CD4-positive, alpha-beta T cell treated with Interleukin-10 for 1 hour (primary cell): ENCODE measurements at places on chromosomes 2 and 18.
A peak's percentile ranks its signal among the peaks of the same experiment; 100 is the strongest.

DNA sequence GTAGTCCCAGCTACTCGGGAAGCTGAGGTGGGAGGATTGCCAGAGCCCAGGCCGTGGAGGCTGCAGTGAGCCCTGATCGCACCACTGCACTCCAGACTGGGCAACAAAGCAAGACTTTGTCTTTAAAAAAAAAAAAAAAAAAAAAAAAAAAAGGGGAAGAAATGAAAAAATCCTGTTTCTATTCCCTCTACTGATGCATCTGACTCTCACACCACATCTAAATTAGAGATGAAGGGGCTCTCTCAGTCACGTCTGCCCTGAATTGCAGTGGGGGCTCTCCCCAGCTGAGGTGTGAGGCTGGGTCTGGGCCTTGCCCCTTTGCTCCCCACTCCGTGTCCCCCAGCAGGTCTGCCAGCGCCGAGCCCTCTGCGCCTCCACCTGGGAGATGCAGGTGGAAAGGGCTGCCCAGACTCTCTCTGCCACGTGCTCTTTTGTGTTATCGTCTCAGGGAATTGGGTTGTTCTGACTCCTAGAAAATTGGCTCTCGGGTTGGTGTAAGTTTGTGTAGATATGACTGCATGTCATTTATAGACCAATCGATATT lies 30.2 kb downstream of the TRAPPC12 start:
- DNase-seq: no peak

GRCh38 chr2:109648041-109648527 lies 33.9 kb downstream of the SOWAHC start:
- no peak for DNase-seq

GRCh38 chr2:157304811-157305722 lies 20.6 kb downstream of the ERMN start:
- DNase-seq: no peak

DNA sequence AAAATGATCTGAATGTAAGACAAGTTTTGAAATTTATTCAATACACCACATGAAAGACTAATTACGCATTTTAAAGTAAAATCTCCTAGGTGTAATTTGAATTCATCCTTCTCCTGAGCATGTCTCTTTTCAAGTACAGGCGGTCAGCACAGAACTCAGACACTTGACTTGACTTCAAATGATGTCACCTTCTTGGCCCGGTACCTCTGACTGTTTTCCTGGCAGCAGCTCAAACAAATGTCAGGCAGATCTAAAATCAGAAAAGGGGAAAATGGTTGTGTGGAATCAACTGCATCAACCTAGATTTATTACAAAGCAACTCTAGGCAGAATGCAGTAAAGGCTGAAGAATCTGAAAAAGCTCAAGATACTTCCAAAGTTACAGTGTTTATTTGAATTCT lies 11.4 kb upstream of the PROKR1 start:
- no peak for DNase-seq

DNA sequence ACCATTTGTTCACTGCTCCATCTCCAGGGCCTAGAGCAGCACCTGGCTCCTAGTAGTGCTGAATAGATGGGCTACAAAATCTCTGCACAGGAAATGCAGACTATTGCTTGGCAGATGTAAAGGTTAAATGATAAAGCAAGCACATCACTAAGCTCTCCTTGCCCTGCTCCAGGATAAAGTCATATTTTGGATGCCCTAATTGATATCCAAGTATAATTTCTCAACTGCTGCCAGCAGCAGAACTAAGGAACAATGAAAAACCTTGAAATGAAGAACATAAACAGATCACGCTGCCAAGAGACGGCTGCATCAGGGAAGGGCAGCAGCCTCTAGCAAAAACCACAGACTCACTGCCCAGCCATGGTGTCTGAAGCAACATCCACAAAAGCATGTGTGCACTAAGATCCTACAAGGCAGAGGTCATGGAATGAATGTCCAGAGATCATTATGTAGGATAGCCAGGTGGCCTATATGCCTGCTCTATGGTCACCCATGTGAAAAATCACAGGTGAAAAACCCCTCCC lies 134.7 kb downstream of the TMEM163 start:
- no peak for DNase-seq

DNA sequence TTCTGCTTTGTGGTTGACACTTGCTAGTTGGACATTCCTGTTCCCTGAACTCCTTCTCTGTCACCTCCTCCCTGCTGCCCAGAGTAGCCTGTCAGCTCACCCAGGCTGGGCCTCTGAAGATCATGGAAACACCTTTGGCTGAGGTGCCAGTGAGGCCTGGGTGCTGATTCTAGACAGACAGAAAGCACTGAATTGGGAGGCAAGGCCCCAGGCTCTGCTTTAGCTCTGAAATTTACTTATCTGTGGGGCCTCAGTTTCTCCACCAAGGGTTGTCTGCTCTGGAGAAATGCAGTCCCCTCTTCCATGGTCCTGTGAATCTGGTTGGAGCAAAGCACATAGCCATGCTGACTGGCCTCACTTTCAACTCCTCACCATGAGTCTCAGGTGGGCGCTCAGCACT lies 104.6 kb upstream of the SIX3 start:
- DNase-seq: no peak

DNA sequence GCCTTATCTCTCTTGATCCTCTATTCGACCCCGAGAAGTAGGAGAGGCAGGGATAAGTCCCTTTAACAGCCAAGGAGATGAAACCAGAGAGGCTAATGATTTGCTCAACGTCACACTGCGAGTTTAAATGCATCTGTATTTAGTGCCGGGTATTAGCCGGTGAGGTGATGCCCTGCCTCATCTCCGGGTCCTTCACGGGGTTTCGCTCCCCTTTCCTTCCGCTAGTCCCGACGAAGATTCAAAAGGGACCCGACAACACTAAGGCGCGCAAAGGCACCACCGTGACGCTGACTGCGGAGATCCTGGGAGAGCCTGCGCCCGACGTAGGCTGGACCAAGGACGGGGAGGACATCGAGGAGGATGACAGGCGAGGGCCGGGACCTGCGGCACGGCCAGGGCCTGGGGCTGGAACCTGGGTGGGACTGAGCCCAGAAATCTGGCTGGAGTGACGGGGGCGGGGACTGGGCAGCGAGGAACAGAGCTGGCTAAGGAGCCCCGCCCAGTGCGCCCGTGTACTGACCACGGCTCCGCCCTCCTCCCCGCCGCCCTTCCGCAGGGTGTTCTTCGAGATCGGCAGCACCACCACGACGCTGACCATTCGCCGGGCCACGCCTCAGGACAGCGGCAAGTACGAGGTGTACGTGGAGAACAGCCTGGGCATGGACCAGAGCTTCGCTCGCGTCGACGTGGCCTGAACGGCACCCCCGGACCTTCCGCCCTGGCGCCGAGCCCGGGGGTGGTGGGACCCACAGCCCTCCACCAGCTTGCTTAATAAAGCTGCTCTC lies 1.0 kb upstream of the GMPPA start:
- peak; percentile 38 for DNase-seq

DNA sequence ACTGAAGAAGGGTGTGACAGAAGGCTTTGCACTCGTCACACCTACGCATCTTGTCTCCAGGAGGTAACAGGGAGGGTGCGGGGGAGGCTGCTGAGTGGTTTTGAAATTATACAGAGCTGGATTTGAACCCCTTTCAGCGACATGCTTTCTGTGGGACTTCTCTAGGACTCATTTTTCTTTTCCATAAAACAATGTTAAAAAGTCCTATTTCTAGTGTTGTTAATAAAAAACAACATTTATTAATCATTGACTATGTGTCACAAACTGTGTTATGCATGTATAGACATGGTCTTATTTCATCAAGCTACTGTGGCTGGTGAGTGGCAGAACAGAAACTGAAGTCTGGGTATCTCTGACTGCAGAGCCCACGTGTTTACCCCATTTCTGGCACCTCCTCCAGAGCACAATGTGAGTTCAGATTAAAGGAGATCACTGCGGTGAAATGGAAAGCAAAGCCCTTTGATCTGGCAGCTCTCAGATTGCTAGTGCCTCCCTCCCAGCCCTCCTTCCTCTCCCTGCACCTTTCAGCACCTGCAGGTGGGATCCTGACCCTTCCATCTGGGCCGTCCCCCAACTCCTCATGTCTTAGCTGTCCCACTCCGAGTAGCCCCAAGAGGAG lies 315.5 kb upstream of the MYT1L start:
- DNase-seq: peak; percentile 42
